ENCODE measurements at places on chromosomes 5 and 9.
A peak's percentile ranks its signal among the peaks of the same experiment; 100 is the strongest.

- no peaks in the 10 kb centered on the region for H3K36me3 ChIP-seq
- no peak for DNase-seq
- no peak overlapping the region for H3K4me3 ChIP-seq
- H3K27ac ChIP-seq: no peak overlapping the region
- H3K27me3 ChIP-seq: no peaks in the 10 kb centered on the region
Measured at GRCh38 chr9:23041466-23041865, 594.8 kb downstream of the DMRTA1 start.

GRCh38 chr5:17441351-17441750 lies 56.7 kb upstream of the TAF11L2 start:
- peaks cover 7% of the 10 kb centered on the region for H3K4me1 ChIP-seq
- H3K36me3 ChIP-seq: peaks cover 12% of the 10 kb centered on the region
- DNase-seq: no peak
- H3K4me3 ChIP-seq: no peak overlapping the region

DNA sequence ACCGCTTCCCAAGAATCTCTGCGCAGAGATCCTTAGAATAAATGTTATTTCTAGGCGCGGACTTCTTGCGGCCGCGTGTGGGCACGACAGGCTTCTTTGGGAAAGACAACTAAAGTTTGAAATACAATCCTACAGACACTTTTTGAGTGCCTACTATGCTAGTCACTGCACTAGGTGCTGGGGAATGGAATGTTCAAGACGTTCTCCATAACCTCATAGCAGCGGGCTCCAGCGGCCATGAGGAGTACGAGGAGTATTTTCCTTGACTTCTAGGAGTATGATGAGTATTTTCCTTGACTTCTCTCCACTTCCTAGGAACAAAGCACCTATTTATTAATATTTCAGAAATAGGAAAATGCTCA lies 636 bp upstream of the PWWP2A start:
- H3K4me3 ChIP-seq: peak overlapping the region; percentile 93
- peak; percentile 1 for DNase-seq
- H3K36me3 ChIP-seq: peaks cover 22% of the 10 kb centered on the region

- H3K27ac ChIP-seq: no peak overlapping the region
- no peak for DNase-seq
- H3K36me3 ChIP-seq: no peaks in the 10 kb centered on the region
- H3K4me3 ChIP-seq: no peak overlapping the region
Measured at GRCh38 chr9:110871736-110872135, 166.5 kb downstream of the LPAR1 start.

Measured in naive thymus-derived CD8-positive, alpha-beta T cell (primary cell).